ENCODE measurements at places on chromosomes 1 and 21.

DNA sequence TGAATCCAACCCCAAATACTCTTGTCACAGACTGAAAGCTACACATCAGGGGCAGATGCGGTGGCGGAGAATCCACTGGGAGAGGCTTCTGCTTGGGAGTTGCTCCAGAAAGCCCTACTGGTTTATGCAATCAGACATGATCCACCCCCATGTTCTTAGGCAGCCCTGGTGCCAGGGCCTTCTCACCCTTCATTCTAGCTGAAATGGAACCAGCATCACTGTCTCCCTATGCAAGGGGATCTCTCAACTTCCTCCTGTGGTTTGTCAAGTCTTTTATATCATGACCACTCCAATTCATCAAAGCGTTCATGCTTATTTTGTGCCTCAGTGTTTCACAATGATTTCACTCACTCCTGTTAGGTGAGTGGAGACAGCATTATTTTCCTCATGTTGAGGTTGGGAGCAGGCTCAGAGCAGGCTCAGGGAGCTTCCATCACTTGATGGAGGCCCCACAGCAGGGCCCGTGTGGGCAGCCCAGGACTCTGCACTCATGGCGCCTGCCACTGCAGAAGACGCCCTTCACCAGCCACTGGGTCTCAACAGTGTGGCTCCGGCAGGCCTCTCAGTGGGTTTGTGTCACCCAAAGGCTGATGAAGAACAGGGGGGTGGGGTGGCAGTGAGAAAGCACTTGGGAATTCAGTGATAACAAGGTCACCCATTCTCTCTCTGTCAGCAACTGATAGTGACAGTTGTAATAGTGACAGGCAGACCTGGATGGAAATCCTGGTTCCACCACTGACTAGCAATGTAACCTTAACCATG lies 67.1 kb downstream of the CD58 start:
- DNase-seq = no peak

DNA sequence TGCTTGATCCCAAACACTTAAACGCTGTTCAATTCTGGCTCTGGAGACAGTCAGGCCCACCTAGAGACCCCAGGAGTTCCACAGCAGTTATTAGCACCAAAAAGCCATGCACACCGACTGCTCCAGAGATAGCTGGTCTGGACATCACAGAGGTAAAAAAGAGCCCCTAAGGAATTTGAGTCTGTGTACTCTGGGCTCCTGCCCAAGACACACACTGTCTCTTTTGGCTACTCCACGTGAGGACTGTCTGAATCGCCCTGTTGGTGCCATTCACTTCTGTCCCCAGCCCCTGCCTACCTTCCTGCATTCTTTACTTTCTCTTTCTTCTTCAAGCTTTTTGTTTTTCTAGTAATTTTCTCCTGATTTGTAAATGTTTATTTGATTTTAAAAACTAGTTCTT lies 197.4 kb downstream of the ADGRL2 start:
- no peak for DNase-seq

DNA sequence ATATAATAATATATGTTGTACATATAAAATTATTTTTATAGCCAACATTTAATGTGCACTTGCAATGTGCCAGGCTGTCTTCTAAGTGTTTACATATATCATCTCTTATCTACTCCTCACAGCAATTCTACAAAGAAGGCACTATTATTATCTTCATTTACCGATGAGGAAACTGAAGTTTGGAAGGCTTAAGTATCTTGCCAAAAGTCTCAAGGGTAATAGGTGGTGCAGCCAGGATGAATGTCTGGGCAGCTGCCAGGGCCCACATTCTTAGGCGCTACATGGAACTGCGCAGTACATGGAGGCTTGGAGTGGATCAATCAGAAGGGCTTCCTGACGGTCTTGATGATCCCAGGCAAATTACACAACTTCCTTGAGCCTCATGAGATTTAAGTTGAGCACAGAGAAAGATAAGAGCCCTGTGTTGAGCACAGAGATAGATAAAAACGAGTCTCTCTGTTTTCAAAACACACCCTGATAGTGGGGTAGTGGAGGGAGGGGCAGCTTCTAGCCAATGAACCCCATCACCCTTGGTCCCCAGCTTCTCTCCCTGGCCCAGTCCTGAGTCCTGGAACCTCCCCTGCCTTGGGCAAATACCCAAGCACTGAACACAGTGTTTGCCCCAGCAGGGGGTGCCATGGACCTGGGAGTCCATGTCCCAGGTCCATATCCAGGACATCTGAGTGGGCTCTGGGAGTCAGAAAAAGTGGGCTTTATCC lies 9.2 kb downstream of the POU3F1 start:
- DNase-seq = no peak

DNA sequence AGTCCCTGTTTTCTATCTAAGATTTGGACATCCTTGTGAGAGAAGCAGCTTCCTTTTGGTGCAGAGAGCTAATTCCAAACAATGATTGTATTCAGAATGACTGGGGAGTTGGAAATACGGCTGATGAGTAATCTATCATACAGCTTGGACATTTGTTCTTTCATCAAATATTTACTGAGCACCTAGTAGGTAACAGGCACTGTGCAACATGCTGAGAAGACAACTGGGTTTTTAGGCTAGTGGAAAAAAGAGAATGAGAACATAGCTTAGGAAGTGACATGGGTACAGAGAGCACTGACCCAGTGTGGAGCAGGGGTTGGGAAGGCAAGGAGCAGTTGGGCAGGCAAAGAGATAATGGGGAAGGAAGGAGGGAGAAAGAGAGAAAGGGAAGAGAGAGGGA lies 87.5 kb downstream of the TBX19 start:
- no peak for DNase-seq

GRCh38 chr1:97849345-97850340 lies 71.2 kb downstream of the DPYD start:
- peak; percentile 59 for DNase-seq

Measured in NCI-H1930 (cell line).